Mesenchymal stem cell (in vitro differentiated cells and primary cell): ENCODE measurements at places on chromosomes 3 and 15.

- peak; percentile 89 for DNase-seq
Observed at GRCh38 chr3:64462203-64462602, 225.6 kb downstream of the ADAMTS9 start.

DNA sequence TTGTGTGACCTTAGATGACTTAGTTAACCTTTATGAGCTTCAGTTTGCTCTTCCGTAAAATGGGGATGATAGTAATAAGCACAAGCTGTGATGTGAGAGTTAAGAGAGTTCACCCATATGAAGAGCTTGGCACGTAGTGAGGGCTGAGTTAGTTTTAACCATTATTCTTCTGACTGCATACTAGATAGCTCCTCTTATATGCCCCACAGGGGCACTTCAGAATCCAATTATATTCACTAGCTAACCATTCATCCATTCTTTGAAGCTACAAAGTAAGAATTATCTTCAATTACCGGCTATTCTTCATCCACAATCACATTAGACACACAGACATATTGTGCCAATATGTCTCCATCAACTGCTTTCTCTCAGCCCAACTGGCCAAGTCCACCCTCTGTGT, 159.0 kb upstream of the STT3B start:
- DNase-seq = no peak

DNA sequence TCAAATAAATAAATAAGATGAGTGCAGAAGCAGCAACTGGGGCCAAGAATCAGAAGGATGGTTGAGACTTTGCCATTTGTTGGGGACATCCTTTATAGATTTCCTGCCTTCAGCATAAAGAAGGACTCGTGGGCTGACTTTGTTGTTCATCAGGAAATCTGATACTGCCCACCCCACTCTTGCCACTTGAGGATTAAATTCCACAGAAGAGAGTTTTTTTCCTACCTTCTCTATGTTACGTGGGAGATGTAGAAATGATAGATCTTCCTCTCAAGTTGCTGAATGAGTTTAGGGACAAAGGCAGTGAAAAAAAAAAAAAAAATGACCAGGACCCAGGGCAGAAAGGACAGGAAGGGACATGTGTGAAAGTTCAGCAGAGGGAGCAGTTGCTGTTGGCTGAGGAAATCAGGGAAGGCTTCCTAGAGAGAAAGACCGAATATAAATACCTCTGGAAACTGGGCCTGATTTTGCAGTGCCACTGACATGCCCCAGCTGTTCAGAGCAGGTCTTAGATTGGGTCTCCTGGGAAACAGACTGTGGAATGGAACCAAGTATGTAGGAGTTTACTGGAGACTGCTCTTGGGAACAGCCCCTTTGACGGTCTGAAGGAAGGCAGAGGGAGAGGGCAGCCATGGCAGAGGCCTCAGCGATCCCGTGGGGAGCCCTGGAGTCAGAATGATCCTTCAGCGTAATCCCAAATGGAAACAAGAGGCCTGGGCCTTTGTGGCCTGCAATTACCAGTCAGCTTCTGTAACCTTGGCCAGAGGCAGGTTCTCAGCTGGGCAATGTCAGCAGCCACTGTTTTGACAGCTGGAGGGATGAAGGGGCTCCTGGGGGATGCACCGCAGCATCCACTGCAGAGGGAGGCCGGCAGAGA, 50.9 kb downstream of the C3orf20 start:
- DNase-seq = peak; percentile 78

DNA sequence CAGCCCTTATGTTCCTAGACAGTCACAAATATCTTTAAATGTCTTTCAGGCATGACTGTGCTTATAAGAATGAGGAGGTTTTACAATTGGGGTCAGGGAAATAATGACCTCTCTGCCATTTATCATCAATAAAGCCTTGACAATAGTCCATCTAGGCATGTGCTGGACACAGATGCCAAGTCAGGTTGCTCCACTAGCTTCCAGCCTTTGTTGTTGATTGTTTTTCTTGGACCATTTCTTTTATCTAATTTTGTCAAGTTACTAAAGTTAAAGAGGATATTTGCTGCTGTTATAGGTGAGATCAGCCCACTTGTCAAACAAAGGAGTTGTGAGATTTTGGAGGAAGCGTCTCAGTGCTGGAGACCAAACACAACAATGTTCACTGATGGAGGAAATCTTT, 628.0 kb downstream of the ROBO2 start:
- no peak for DNase-seq

DNA sequence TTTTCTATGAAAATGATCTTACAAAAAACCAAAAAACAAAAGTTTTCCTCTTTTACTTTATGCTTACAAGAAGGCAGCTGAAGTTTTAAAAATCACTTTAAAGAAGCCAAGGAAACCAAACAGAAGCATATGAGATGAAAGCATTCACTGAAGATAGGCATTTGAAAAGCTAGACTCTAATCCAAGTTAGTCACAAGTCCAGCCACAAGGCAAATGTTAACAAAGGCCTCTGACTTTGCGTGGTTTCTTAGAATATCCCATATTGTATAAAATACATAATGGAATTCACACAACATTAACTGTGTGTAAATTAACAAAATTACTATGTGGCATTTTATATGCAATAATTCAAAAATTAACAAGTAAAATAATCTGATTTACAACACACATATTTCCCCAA, 17.7 kb downstream of the MRPL3 start:
- no peak for DNase-seq

GRCh38 chr3:96236522-96236921, 577.9 kb upstream of the EPHA6 start:
- no peak for DNase-seq

DNA sequence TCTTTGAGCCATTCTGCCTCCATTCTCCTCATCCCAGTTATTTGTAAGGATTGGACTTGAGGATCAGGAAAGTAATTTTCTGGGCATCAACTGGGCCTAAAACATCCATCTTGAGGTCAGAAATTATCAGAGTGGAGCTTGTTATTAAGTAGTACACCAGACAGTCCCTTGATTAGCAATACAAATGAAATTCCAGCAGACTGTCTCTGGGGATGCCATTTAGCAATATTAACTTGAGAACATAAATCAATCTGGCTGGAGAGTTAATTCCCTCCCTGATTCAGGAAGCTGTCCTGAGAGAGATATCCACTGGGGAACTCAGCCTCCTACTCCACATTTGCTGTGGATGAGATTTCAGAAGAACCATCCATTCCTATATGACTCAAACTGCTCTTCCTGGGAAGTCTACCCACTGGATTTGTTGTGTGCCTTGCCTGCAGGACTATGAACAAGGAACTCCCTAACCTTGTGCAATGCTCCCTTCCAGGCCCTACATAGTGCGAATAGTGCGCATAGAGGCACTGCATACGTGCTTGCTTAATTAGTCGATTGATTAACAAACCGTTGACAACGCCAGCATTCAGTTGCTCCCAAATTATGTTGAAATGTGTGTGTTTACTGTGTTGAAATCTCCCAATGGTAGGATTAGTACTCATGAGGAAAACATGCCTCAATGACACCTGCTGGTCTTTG, 36.1 kb upstream of the MTMR14 start:
- no peak for DNase-seq

- no peak for DNase-seq
Observed at GRCh38 chr15:78170848-78171773, 21.9 kb downstream of the IDH3A start.

DNA sequence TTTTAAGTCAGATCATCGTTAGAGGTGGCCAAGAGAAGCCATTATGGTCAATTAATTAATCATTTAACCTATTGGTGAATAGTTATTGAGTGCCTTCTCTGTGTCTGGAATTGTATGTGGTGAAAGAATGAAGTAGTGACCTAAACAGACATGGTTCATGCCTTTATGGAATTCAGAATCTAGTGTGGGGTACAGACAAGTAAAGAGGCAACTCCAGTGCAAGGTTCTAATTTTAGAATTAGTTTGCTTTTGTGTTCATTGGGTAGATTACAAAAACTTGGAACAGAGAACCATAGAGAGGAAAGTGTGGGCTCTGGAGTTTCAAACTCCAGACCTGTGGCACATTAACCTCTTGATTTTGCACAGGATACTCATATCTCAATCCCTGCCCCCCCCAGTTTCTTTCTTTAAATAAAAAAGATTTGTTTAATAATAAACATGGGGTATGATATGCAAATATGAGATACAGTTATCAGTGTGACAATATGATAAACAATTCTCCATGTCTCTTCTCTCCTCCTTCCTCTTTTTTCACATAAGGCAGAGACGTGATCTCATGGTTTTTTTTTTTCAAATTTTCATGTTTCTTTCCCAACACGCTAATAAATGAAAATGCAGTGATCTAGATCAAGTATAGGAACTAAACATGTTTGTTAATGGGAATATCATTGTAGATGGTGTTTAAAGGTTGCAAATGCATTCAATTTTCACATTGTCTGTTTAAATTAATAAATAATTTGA, 117.9 kb downstream of the MITF start:
- no peak for DNase-seq

DNA sequence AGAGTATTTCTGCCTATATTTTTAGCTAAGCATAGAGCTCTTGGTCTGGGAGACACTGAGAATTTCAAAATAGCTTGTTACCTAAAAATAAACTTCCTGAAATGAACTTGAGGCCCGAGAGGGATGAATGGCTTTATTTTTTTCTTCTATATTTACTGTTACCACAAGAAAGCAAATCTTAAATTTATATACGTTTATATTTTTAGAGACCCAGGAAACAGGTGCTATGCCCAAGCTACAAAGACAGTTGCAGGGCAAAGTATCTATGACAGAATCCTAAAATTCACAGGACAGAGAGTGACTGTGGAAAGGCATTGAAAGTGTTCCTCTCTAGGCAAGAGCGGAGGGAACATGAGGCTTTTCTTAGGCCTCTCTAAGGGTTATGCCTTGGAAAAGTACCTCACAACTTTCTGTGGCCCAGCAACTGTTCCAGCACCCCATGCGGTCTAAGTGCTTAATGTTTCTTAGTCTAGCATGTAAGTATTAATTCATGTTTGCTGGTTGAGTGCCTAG, 36.5 kb downstream of the TGFBR2 start:
- DNase-seq = peak; percentile 34

- no peak for DNase-seq
Observed at GRCh38 chr3:69998759-69999139, 784 bp upstream of the SAMMSON start.

DNA sequence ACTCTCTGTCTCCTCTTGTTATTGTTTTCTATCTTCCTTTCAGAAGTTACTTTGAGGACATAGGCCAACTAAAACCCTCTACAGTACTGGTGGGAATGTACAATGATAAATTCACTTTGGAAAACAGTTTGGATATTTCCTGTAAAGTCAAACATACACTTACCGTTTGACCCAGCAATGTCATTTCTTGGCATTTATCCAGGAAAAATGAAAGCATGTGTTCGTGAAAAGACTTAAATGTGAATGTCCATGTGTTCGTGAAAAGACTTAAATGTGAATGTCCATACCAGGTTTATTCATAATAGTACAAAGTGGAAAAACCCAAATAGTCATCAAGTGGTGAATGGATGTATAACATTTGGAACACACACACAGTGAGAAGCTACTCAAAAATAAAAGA, 361.5 kb upstream of the DPH6 start:
- no peak for DNase-seq

- DNase-seq = no peak
Observed at GRCh38 chr3:12777171-12777570, 18.1 kb upstream of the TMEM40 start.

DNA sequence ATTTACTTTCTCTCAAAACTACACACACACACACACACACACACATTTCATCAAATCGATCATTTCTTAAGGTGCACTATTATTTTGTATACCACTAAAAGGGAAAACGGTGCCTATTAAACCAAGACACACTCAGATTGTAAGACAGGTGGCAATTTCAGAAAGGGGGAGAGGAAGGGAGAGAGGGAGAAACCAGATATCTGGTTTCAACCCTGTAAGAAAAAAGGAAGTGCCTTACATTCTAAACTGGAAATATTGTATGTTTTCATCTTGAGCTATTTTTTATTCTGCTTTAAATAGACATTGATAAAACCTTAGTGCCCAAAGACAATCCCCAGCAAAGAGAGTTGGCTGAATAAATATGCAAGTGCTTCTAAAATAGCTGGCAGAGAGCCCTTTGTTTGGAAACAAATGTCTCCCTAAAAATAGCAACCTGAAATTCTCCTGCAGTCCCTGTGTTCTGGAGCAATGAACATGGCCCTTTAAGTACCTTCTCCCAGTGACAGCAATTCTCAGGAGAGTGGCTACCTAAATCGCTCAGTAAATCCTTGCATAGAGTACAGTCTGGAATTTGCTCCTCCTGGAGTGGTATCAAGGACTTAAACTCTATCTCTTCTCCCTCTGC, 85.7 kb downstream of the RARB start:
- DNase-seq = no peak

GRCh38 chr3:105414841-105415240, 48.1 kb downstream of the ALCAM start:
- peak; percentile 72 for DNase-seq

GRCh38 chr3:148778926-148779325, 48.7 kb upstream of the CPB1 start:
- DNase-seq = no peak

GRCh38 chr3:9600597-9600996, 47.0 kb upstream of the LHFPL4 start:
- no peak for DNase-seq

DNA sequence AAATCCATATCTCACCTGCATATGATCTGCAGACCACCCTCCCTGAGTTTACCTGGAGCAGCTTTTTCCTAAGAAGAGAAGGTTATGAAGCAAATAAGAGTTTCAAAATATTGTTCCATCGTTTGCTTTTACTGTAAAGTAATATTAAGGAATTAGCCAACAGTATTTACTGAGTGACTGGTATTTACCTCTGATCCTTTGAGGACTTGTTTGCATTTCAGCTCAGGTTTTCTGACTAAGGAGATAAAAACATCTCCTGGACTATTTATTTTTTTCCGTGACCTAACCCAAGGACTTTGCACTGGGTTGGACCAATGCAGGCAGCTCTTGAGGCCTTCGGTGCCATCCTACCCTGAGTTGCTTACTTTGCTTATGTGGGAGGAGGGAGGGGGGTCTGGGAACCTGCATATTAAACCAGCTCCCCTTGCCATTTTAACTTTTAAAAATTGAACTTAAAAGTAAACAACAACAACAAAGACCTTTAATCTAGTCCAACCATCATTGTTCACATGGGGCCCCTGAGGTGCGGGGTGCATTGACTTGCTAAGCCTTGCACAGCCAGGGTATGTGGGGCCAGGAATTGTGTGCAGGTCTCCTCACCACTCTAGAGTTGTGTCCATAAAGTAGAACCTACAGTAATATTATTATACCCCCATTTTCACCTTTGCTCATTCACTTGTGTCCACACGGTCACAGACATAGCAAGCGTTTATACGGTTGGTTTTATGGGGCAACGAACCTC, 39.3 kb downstream of the TRAK1 start:
- DNase-seq = no peak

DNA sequence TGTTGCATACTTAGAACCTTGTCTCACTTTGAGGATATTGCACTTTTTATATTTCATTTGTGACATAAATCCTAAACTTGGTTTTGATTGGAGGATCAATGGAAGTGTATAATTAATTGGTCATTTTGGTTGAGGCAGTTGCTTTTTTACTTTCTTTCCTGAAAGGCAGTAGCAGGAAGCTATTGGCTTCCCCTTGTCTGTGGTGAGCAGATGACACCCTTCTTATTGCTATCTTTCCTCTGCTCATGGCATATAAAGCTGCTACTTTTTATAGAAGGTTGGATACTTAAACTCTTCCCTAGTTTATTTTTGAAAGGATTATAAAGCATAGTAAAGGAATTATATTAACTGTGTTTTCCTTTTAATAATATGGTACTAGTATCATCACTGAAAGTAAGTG, 28.6 kb downstream of the FAM98B start:
- no peak for DNase-seq

- no peak for DNase-seq
Observed at GRCh38 chr3:40624189-40624769, 99.5 kb downstream of the ZNF621 start.
